Cortex of kidney (tissue), 1 donor: ENCODE measurements at places on chromosomes 12 and 14.

- no peak for DNase-seq
Observed at GRCh38 chr12:92074889-92075288, 70.8 kb downstream of the BTG1 start.

DNA sequence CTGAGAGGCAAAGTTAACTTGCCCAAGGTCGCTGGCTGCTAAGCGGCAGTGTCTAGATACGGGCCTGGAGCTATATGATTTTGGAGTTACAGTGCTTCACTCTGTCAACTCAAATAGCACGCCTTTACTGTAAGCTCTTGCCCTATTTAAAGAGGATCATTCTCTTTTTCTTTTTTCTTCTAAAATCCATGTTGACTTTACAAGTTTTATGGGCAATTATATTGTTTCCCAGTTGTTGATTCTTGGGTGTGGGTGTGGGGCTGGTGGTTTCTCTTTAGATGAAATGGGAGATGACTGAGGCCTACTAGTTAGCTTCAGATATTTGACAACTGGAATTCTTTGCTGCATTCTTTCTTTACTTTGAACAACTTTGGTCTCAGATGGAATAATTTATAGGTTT lies 70.7 kb downstream of the C12orf75 start:
- no peak for DNase-seq

GRCh38 chr14:78152201-78153063 lies 17.7 kb upstream of the NRXN3 start:
- DNase-seq = no peak

GRCh38 chr14:68788996-68789820 lies 3.7 kb downstream of the ZFP36L1 start:
- DNase-seq = no peak

- no peak for DNase-seq
Observed at GRCh38 chr12:123912415-123913380, 59.9 kb downstream of the CCDC92 start.

- DNase-seq = no peak
Observed at GRCh38 chr14:98138666-98139065, 1133.3 kb downstream of the BCL11B start.

- DNase-seq = no peak
Observed at GRCh38 chr14:58299401-58300330, 1.3 kb downstream of the ARID4A start.

DNA sequence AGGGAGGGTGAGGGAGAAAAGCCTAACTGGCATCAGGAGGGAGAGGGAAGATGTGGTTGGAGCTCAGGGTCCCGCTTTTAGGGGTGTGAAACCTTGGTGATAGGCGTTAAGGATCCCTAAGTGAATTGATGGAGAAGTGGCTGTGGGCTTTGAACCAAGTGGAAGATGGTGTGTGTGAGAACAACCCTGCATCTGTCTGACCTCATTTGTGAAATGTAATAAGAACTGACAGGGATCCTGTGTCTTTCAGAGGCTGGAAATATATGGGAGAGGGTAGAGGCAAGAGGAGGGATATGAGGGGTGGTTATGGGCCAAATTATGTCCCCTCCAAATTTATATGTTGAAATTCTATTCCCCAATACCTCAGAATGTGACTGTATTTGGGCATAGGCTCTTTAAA lies 63.8 kb upstream of the NRXN3 start:
- DNase-seq = no peak

DNA sequence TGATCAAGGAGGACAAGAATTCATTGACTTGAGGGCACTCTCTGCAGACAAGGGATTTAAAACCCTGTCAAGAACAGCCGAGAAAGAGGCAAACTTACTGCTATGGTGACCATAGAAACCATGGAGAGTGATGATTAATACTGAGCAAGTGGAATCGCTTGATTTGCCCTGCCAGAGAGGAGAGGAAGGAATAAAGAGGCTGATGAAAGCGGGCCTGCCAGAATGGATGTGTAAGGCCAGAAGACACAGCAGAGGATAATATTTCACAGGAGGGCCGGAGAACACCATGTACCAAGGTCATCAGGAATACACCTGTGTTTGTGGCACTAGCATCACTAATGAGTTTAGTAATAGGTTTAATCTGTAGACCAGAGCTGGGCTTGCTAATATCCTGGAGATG lies 221.8 kb upstream of the DCN start:
- DNase-seq = no peak

GRCh38 chr12:71591601-71592000 lies 72.0 kb downstream of the ZFC3H1 start:
- no peak for DNase-seq

GRCh38 chr14:52949711-52950409 lies 990 bp downstream of the FERMT2 start:
- DNase-seq = no peak
